ENCODE measurements at places on chromosomes 4 and X.

DNA sequence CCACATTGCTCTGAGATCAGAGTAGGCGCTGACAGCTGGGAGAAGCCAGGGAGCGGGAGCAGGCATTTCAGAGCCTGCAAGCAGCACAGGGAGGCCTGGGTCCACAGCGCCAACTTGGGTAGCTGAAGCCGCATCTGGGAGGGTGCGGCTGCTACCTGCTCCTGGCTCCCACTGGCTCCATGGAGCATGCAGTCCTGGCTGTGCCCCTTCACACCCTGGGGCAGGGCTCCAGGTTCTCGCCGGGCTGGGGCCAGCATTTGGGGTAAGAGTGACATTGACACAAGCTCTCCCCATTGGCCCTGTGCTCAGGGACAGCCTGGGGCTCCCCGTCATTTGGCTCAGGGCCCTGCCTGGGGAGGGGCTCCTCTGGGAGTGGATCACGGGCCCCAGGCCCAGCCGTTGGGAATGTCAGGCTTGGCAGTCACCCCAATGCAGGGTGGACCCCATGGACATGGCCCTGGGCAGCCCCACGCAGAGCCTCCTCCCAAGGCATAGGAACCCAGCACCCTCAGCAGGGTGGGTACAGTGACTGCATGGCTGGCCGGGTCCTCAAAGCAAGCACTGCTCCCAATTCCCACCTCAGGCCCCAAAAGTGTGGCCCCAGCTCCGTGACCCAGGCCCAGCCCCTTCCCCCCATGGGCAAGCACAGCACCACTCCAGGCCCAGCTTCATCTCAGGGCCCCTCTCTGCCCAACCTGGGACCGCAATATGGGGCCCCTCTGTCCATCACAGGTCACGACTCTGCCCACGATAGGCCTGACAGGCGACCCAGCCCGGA lies 82.4 kb downstream of the PRDM5 start:
- no peak for DNase-seq

DNA sequence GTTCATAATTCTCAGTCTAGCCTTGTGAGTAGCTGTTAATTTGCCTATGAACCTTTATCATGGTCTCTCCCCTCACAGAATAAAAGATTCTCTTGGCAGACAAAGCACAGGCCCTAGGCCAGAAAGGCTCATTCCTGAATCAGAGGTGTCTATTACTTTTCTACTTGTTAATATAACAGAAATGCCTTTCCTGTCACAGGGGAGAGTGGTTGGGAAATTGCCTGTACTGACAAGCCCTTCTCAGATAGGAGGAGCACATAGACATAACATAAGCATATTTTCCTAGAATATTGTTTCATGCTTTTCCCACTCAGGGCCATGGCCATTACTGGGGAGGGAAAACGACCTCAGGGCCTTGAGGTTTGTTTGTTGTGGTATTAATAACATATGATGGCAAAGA lies 308.3 kb downstream of the BMPR1B start:
- no peak for DNase-seq

DNA sequence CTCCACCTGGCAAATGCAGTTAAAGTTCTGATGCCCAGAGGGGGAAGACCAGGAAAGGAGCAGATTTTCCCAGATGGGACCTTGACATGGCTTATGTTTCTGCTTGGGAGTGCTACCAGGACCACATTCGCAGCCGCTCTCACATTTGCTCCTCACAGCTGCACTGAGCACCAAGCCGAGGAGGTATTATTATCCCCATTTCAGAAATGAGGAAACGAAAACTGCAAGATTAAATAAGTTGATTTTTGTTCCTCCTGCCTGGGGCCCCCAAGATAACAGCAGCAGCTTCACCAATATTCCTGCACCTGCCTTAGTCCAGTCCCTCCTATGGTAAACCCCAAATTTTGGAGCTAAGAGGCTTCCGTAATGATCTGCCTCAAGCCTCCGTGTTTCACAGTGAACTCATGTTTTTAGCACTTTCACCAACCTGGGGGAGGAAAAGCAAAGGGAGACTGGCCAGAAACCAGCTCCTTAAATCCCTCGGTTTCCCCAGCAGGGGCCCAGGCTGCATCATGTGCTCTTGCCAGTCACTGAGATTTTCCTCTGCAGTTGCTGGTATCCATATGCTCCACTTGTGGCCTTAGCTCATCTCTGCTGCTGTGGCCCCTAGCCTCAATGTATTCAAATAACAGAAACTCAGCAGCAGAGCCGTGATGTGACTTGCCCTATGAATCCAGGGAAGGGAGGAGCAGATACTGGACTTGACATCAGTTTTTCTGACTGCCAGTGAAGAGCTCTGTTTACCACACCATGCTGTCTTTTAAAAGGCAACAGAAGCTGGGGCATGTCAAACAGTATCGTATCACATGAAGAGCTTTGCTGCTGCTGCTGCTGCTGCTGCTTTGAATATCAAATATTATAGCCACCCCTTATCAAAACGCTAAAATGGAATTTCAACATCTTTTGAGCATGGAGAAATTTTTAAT lies 95.5 kb upstream of the KLHL13 start:
- DNase-seq, result no peak

DNA sequence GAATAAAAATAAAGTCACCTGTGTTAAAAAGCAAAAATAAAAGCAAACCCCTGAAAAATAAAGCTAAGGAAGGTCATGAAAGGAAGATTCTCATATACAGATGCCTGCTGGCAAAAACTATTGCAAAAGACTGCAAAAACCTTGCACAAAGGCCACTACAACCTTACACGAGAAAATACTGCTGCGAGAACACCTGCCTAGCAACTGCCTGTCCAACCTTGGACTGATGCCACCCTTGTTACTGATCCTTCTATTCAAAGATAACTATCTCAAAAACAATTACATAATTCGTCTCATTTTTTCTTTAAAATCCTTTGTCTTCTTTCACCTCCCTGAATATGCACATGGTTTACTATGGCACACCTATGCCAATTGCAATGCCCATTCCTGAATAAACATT lies 49.6 kb downstream of the SLC2A9 start:
- no peak for DNase-seq

DNA sequence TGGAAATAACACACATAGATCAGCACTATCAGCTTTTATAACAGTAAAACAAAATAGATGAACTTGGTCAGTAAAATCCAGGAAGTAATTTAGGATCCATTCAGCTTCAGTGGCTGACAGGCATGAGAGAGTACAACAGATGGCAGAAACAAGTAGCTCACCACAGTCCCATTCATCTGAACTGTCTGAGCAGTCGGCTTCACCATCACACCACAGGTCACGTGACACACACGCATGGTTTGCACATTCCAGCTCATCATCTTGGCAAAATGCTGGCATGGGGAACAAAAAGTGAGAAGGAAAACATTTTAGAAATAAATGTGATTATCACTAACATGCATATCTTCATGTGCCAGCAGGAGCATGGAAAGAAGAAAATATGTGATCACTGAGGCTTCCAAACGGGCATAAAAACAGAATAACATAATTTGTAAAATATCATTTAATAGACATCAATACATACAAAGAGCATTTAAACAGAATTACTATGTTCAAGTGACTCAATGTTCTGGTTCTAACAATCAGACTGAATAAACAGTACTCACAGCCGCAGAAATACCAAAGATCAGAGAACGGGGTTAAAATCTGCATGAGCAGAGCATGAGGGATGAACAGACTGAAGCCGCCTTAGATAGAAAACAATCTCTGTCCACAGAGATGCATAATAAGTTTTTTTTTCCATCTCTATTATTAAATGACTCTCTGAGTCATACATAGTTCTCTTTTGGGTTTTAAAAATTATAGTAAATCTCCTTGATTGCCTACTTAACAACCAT lies 158.1 kb downstream of the ATP10D start:
- DNase-seq, result no peak

GRCh38 chr4:65791111-65791811 lies 121.0 kb upstream of the EPHA5 start:
- no peak for DNase-seq

DNA sequence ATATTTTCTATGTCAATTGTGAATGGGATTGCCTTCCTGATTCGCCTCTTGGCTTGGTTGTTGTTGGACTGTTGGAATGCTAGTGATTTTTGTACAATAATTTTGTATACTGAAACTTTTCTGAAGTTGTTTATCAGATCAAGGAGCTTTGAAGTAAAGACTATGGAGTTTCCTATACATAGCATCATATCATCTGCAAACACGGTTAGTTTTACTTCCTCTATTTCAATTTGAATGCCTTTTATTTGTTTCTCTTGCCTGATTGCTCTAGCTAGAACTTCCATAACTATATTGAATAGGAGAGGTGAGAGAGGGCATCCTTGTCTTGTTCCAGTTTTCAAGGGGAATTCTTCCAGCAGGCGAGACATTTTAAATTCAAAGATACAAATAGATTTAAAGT lies 226.5 kb downstream of the FBXO8 start:
- DNase-seq, result no peak

DNA sequence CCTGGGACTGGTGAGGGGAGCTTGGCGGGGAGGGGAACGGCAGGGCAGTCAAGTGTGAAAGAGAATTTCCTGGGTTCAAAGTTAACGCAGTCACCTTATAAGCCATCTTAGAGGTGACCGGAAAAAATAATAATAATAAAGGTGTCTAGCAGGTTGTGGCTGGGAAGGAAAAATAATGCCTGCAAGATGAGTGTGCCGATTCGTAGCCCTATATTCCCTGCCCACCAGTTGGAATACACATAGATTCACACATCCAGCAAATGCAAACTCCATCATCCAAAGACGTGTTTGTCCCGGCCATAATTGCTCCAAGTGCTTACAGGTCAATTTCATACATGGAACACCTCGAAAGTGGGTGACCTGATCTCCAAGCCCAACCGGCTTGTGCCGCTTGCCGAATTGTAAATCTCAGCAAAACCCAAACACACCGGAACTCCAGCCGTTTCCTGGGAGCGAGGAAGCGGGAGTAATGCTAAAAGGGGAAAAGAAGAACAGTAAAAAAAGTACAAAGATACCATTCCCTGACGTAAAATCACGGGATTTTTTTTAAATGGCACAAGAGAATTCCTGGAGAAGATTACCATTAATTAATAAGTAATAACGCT lies 1.3 kb upstream of the FAT1 start:
- peak; percentile 8 for DNase-seq

DNA sequence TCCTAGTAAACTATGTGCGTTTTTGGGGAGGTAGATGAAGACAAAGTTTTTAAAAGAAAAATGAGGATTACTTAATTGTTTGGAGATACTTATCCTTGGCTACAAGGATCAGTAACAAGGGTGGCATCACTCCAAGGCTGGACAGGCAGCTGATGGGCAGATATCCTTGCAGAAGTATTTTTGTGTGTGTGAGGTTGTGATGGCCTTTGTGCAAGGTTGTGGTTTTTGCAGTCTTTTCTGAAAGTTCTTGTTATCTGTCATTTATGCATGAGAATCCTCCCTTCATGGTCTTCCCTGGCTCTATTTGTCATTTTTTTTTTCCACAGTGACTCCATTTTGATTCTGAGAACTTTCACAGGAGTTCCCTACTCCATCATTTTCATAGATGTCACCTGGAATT lies 96.0 kb upstream of the C1GALT1C1 start:
- DNase-seq, result no peak
